ENCODE measurements at places on chromosomes 16 and 17. TPM values are rescaled to one million over a fixed set of nuclear protein-coding genes. Genes with fewer than 3 reads are reported as not detected.

CIITA gene
- 9.0 TPM for total RNA-seq

JPH3 gene
- total RNA-seq = not detected

MYH11 gene
- total RNA-seq = not detected

CCL17 gene
- total RNA-seq = 6.2 TPM

FZD2 gene
- total RNA-seq = not detected

ASPSCR1 gene
- total RNA-seq = 27.9 TPM

FBXW10B gene
- total RNA-seq = 1.0 TPM

CHST4 gene
- not detected for total RNA-seq

TNP2 gene
- not detected for total RNA-seq

TP53TG3F gene
- total RNA-seq = not detected

CYB5D1 gene
- total RNA-seq = 15.9 TPM

KRTAP4-4 gene
- total RNA-seq = not detected
